Activated CD4-positive, alpha-beta memory T cell treated with anti-CD3 and anti-CD28 coated beads for 36 hours (primary cell): ENCODE measurements at places on chromosomes 11 and 22.

DNA sequence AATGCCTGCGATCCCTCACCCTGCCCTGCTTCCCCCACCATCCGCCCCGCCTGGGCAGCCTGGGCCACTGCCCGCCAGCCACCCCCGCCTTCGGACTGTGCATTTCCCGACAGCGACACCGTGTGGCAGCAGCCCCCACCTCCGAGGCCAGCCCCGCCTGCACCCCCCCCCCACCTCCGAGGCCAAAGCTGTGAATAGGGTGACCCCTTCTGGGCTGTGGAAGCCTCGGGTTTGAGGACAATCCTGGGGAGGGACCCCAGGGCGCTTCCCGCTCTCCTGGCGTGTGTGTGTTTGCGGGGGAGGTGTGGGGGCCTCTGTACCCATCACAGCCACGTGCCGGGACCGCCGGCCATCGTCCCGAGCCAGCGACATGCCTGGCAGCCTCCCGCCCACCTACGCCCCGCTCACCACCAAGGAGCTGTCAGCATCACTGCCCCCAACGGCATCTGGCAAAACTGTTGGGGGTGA, 33.8 kb upstream of the PPARA start:
- DNase-seq: peak; percentile 91

DNA sequence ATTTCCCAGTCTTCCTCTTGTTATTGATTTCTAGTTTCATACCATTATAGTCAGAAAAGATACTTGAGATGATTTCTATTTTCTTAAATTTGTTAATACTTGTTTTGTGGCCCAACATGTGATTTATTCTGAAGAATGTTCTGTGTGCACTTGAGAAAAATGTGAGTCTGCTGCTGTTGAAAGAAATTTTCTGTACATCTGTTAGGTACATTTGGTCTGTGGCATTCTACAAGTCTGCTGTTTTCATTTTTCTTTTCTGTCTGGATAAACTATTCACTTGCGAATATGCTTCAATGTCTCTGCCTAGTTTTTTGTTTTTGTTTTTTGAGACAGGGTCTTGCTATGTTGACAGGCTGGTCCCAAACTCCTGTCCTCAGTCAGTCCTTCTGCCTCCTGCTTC, 26.4 kb upstream of the LUZP2 start:
- no peak for DNase-seq

DNA sequence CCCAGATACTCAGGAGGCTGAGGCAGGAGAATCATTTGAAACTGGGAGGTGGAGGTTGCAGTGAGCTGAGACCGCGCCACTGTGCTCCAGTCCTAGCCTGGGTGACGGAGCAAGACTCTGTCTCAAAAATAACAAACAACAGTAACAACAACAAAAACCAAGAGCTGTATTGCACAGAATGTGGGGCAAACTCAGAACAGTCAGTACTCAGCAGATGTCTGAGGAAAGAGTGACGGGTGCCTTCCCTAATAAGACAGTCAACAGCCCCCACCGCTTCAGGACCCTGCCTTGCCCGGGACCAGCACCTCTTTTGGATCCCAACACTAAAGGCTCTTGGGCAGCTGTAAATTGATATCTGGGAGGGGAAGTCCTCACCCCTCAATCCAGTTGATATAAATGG, 40.3 kb downstream of the RIBC2 start:
- no peak for DNase-seq

- no peak for DNase-seq
Observed at GRCh38 chr11:87465716-87466115, 428.0 kb downstream of the TMEM135 start.

GRCh38 chr11:95360377-95361075, 129.5 kb upstream of the SESN3 start:
- DNase-seq: no peak

- no peak for DNase-seq
Observed at GRCh38 chr11:22930816-22931594, 70.7 kb upstream of the CCDC179 start.

DNA sequence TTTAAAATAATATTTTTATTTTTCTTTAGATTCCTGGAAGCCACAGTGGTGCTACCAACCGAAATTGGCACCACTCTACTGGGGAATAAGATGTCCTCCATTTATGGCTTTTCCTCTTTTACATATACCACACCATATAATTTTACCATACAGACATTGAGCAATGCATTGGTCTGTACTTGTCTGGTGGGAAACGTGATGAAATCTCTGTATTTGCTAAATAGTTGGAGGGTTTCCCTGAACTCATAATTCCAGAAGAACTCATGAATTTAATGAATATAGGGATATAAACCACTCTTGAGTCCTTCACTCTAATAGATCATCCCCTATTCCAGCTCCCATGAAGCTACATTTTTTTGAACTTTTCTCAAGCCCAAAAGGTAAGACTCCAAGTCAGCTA, 28.0 kb upstream of the MMP13 start:
- no peak for DNase-seq

DNA sequence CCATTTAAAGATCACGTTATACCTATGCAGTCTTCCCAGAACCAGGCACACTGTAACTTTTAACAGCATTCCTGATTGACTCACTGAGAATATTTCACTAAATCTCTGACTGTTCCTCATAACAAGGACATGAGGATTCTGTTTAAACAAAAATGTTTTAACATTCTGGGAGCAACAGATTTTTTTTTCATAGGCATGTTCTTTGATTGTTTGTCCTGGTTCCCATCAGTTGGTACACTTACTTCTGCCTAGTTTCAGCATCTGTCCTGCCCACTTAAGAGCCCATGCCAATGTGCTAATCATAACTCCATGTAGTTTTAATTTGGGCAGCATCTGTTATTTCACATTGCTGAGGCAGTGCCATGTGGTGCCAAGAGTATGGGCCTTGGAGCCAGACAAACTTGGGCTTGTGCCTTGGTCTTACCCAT, 138.5 kb upstream of the CTSC start:
- DNase-seq: no peak

GRCh38 chr11:13760115-13760514, 91.6 kb downstream of the FAR1 start:
- DNase-seq: no peak

- peak; percentile 75 for DNase-seq
Observed at GRCh38 chr22:25488244-25489020, 76.0 kb upstream of the GRK3 start.

DNA sequence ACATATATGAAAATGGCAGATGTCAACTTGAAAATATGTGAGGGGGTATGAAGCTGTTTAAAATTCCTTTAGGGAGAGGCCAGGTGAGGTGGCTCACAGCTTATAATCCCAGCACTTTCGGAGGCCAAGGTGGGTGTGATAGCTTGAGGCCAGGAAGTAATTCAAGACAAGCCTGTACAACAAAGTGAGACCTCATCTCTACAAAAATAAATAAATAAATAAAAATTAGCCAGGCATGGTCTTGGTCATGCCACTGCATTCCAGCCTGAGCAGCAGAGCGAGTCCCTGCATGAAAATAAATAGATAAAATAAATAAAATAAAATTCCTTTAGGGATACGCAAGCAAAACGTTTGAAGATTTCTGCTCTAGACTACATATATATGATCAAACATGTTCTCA, 38.1 kb upstream of the FAM181B start:
- no peak for DNase-seq

DNA sequence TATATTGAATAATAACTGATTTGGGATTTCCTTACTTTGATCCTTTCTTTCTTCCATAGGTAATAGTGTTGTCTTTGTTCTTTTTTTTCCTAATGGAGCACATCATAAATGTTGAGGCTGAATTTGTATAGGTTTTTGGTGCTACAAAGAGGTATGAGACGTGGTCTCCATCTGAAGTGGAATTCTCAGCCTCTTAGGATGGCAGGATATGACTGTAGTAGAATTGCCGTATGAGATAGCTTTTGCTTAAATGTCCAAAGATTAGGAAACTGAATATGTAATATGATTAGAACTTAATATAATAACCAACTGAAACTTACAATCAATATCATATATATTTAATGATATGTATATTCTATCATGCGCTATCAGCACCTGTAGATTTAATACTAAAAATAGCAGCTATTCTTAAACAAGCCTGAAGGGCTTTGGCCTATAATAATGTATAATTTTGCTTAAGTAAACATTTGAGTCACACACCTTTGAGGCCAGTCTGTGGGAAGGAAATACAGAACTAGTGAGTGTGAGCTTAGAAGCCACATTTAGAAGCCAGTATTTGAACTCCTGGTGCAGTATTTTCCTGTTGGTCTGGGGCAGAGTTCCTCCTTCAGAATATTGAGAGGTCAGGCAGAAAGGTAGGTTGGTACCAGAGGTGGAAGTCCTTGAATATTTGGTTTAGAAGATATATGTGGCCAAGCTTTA, 62.6 kb downstream of the SWAP70 start:
- no peak for DNase-seq

DNA sequence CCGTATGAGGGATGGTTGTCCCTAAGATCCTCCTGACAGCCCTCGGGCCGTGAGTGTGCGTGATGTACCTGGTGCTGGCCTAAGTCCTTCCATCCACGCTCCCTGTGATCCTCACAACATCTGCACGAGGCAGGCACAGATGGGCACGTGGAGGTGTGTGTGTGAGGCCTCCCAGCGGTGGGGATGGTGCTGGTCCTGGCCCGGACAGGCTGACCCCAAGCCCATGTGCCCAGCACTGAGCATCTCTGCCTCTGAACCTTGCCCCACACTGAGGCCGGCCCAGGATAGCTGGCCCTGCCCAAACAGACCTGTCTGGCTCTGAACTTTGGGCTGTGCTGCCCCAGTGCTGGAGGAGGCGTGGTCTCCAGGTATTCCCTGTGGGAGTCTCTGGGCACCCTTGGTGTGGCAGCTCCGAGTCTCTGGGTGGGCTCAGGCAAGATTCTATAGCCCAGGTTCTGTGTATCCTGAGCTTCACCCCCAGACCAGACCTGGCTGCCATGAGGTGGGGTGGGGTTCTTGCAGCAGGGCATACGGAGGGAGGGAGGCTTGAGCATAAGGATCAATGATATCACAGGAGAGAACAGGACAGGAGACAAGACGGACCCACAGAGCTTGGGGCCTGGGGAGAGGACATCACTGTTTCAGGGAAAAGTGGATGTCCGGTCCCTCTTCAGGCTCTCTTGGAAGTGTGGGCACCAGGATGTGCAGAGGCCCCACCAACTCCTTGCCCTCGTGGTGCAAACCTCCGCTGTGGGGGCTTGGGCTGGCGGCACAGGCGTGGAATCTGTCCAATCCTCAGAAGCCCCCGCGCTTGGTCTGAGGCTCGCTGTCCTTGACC, 881.8 kb downstream of the BRD1 start:
- DNase-seq: no peak

DNA sequence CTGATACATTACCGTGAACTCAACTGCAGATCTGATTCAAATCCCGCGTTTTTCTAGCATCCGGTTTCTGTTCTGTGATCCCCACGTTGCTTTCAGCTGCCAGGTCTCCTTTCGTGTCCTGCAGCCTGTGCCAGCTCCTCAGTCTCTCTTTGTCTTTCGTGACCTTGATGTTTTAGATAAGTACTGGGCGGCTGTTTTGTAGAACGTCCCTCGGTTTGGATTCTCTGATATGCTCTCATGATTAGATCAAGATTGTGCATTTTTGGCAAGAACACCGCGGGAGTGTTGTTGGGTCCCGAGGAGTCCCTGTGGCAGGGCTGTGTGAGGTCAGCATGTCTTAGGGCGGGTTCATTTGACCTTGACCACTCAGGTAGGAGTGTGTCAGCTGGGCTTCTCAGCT, 38.6 kb downstream of the KCNQ1 start:
- no peak for DNase-seq

DNA sequence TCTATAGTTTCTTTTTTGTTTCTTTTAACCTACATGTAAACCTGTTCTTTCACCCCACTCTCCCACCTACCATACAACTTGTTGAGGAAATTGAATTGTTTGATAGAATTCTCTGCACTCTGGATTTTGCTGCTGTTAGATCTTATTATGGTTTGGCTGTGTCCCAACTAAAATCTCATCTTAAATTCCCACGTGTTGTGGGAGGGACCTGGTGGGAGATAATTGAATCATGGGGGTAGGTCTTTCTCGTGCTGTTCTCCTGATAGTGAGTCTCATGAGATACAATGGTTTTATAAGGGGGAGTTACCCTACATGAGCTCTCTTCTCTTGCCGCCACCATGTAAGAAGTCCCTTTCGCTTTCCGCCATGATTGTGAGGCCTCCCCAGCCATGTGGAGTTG, 15.0 kb upstream of the PITPNB start:
- DNase-seq: no peak
